PC-9 (cell line): ENCODE measurements at places on chromosomes 12 and 14.

GRCh38 chr14:100440207-100440631 is 117.1 kb downstream of the SLC25A47 start:
- no peak overlapping the region for H3K27ac ChIP-seq
- H3K27me3 ChIP-seq = no peaks in the 10 kb centered on the region
- H3K36me3 ChIP-seq = no peaks in the 10 kb centered on the region
- H3K4me1 ChIP-seq = peaks cover 21% of the 10 kb centered on the region

DNA sequence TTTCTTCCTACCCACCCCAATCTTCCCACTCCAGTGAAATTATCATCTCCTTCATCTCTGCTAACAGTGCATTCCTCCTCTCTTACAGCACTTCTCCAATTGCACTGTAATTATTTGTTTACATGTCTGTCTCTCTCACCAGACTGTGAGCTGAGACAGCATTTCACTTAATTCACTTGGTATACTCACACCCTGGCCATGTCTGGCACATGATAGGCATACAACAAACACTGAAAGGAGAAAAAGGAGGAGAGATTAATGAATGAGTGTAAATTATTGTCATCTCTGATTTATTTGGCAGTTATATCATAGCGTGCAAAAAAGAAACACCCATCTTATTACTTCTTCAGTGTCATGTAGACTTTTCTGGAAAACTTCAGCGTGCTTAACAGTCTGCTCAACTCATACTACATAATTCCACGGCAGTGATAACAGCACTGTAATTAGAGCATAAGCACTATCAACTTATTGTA is 452.3 kb downstream of the ADAMTS20 start:
- H3K4me3 ChIP-seq = no peak overlapping the region
- H3K36me3 ChIP-seq = no peaks in the 10 kb centered on the region
- no peak for DNase-seq
- no peaks in the 10 kb centered on the region for H3K27me3 ChIP-seq
- no peak overlapping the region for H3K27ac ChIP-seq

DNA sequence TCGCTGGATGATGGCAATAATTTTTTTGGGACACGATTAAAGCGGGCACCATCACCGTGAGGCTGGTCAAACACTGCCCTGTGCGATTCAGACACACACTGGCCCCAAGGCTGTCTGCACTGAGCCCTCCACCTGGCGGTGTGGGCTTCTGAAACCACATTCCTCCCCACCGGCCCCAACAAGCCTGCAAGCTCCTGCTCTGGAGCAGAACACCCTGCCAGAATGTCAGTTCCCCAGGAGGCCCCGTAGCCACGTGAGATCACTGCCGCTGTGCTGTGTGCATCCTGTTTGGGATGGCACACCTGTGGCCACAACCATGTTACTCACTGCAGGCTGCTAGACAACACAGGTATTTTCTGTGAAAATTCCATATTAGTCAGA is 7.9 kb downstream of the GSC start:
- H3K27ac ChIP-seq = no peak overlapping the region
- H3K4me3 ChIP-seq = no peak overlapping the region
- peaks cover 44% of the 10 kb centered on the region; the same call in 1 of the 2 replicates for H3K27me3 ChIP-seq
- no peaks in the 10 kb centered on the region for H3K4me1 ChIP-seq

GRCh38 chr12:97424911-97425310 is 37.7 kb upstream of the RMST start:
- no peak overlapping the region for H3K27ac ChIP-seq
- no peaks in the 10 kb centered on the region for H3K36me3 ChIP-seq
- no peaks in the 10 kb centered on the region for H3K27me3 ChIP-seq
- H3K4me3 ChIP-seq = no peak overlapping the region
